ENCODE measurements at places on chromosomes 6 and 20.

DNA sequence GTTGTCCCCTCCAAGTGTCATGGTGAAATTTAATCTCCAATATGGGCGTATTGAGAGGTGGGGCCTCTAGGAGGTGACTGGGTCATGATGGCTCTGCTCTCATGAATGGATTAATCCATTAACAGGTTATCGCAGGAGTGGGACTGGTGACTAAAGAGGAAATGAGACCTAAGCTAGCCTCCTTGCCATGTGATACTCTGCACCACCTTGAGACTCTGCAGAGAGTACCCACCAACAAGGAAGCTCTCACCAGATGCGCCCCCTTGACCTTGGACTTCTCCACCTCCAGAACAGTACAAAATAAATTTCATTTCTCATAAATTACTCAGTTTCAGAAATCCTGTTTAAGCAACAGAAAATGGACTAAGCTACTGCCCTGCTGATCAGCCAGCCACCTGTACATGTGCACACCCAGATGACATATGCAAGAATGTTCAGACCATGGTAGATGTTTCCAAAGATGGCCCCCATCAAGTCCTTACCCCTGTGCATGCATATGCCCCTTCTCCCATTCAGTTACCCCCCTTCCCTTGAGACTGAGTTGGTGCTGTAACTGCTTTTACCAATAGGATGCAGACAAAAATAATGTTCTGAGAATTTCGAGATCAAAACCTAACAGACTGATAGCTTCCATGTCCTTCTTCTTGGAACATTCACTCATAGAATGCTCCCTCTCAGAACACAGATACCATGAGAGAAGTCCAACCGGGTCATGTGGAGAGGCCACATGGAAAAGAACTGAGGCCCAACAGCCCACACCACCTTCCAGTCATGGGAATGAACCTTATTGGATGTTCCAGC lies 28.4 kb downstream of the MAP3K5 start:
- DNase-seq, result no peak

DNA sequence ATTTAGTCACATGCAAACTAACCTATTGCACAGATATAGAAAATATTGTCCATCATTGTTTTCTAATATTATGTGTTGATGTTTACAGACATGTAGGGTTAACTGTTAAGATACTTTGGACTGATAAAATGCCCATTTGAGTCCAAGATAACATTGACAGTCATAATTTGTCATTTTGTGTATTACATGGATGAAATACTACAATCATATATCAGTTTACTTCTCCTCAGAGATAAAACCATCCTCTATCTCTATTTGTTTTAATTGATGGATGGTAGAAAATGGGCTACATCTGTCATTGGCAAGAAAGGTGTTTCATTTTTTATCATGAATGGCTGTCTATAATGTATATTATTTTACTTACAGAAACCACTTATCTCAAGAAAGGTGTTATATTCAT lies 6.2 kb downstream of the EPHA7 start:
- DNase-seq, result no peak

DNA sequence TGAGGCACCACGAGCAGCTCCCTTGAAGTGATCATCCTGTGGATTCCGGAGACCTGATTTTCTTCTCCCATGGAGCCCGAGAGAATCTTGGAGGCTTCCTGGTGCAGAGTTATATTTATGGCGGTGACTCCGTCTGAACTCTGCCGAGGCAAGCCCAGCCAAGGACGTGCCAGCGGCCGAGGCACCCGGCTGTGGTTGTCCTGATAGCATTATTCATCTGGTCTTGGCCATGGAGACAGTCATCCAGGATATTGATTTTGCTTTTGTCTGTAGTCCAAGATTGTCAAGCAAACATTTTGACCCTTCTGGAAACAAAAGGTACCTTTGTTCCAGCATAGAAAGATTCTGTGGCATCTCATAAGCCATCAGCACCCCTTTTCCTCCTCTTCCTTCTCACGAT lies 163.3 kb downstream of the SCML4 start:
- DNase-seq, result no peak

- DNase-seq, result no peak
Measured at GRCh38 chr6:20790032-20790791, 256.0 kb downstream of the CDKAL1 start.

- DNase-seq, result no peak
Measured at GRCh38 chr6:167824591-167825331, 1.9 kb upstream of the AFDN start.

DNA sequence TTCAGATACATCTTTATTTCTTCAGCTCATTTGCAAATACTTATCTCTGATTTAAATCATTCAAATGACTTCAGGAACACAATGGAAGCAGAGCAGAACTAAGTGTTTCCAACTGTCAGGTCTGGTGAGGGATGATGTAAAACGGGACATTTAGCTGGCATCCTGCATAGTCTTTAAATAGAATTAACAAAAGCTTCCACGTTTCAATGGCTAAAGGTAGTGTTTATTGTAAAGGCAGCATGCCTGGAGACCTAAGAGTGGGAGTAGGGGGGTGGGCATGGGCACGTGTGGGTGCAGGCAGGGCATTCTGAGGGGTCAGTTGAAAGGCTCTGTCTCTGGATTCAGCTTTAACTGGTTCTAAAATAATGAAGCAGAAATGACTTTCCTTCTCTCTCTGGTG lies 174.9 kb downstream of the PLCB1 start:
- no peak for DNase-seq

GRCh38 chr20:63017826-63018411 lies 11.2 kb upstream of the BHLHE23 start:
- DNase-seq, result no peak

GRCh38 chr20:61900011-61900944 lies 165.4 kb downstream of the TAF4 start:
- DNase-seq, result no peak

DNA sequence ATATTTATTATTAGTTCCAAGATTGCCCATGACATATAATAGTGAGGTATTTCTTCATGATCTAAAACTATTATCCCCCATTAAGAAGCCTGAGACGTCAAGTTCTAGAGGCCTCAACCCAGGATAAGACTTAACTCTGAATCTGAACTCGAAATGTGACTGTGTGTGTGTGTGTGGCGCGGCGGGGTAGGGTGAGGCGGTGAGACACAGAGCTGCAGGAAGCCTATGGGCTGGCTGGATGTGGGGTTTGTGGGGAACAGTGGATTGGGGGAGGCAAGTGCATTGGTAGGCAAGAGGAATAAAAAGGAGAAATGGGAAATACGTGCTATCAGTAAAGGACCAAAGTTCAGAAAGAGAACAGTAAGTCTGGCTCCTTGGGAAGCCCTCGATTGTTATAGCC lies 66.5 kb upstream of the RNF146 start:
- no peak for DNase-seq

DNA sequence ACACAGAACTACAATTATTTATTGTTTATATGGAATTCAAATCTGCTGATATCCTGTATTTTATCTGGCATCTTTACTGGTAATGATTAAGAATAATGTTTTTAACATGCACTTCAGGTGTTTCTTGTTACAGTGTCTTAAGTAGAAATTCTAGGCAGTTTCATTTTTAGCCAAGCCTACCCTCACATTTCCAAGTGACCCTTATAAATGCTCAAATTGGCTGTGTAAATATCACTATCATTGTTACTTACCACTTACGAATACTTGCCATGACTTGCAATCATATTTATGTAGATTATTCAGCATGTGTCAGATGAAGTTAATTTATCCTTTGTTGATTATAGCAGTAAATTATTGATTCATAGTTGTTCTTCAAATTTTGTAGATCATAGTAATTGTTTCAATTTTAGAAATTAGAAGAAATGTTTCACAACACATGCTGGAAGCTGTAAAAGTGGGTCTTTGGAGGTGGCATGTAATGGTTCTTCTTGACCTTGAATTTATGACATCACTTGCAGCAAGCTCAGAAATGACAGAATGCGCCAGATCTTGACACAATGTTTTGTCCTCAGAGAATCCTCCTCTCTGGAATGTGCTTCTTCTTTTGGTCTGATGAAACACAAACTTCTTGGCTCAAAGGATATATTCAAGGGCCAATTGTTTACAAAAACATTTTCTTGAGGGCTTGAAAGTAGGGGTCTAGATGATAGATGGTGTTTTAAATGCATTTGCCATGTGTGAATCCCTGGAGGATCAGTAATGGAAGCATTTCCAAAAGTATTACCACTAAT lies 471.8 kb downstream of the COL12A1 start:
- no peak for DNase-seq

GRCh38 chr6:125718109-125718508 lies 31.3 kb upstream of the HEY2 start:
- DNase-seq, result no peak

- DNase-seq, result peak; percentile 61
Measured at GRCh38 chr6:35181933-35182612, 31.7 kb upstream of the SCUBE3 start.

GRCh38 chr20:34193051-34193450 lies 48.2 kb upstream of the ASIP start:
- DNase-seq, result no peak

- no peak for DNase-seq
Measured at GRCh38 chr6:165298402-165298801, 11.0 kb downstream of the C6orf118 start.

DNA sequence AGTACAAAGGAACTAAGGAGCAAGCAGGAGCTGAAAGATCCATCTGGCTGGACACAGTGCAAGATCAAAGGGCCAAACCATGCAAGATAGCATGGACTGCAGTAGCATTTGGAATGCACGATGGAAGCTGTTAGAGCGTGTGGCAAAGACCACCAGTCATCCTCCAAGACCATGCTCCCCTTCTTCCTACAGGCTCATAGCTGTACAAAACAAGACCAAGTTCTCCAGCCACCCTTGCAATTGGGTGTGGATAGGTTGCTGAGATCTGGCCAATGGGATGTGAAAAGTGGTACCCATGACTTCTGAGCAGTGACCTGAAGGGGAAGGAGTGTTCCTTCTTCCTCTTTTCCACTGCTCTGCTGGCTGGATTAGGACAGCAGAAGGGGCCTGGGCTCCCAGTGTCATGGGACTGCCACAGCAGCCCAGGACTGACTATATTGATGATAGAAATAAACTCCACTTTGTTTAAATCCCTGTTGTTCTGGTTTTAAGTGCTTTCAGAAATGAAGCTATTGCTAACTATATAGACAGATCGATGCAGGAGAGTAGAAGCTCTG lies 64.9 kb downstream of the SLC22A23 start:
- no peak for DNase-seq

DNA sequence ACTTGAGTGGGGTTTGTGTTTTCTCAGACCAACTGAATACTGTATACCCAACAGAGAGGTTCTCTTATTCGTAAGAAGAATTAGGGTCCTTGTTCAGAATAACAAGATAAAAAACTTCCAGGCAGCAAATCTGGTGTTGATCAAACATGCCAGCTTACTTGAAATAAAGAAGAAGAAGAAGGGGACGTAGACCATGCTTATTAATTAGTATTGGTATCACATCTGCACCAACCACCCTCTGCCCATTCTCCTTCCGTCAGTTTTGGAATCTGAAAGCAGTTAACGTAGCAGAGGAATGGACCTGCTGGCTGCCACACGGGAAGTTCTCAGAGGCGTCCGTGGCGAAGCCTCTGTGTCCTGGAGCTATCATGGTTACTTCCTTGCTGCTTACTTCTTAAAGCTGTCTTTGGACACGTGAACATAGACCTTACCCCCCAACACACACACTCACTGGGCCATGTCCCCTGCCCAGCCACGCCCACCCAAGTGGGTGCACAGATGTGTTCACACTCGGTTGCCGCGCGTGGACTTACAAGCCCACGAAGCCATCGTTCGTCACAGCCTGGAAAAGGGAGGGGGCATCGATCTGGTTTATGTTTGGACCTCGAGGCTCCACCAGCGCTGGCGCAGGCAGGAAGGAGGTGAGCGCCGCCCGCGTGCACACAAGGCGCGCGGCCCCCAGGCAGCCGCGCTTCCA lies 4.1 kb upstream of the DLL1 start:
- DNase-seq, result peak; percentile 66

DNA sequence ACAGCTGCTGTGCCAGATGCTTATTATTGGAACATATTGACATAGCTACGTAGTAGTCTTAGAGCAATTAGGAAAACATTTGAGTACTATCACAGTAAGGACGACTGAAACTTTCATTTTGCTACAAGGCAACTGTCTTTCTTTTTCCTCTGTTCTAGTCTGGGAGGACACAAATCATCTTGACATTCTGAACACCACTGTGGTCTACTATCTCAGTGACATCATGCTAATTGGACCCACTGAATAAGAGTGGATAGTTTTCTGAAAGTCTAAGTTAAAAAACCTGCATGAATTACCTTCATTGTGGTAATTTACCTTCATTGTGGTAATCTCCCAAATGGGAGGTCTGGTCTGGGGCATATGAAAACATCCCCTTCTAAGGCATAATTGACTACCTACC lies 163.3 kb upstream of the MOCS1 start:
- DNase-seq, result no peak

GRCh38 chr6:135183532-135184440 lies 2.7 kb downstream of the MYB start:
- DNase-seq, result peak; percentile 80

DNA sequence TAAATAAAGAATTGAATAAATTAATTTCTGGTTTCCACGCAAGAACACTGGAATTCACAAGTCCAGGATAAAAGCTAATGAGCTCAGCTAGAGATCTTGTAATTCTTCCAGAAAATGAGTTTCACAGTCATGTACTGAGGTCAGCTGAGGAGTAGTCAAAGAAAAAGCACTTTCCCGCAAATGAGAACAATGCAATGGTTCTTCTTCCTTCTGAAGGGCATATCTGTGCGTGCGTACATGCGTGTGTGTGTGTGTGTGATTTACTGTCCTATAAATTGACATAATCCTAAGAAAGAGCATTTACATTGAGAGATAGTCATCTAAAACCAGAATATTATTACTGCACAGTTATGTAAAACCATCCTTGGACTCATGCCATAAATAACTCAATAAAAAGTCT lies 968.9 kb upstream of the EYS start:
- no peak for DNase-seq

DNA sequence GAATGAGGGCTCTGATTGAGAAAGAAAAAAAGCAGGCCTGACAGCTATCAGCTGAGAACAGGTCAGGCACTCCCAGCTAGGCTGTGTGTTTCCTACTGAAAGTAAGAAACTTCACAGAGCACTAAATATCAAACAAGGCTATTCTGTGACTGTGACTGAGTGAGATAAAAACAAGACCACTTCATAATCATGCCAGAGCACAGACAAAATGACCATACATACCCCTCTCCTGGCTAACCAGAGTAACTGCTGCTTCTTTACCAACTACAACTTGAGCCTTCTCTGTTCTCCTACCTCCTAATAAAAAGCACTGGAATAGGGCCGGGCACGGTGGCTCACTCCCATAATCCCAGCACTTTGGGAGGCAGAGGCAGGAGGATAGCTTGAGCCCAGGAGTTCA lies 6.8 kb upstream of the BTN1A1 start:
- DNase-seq, result no peak

DNA sequence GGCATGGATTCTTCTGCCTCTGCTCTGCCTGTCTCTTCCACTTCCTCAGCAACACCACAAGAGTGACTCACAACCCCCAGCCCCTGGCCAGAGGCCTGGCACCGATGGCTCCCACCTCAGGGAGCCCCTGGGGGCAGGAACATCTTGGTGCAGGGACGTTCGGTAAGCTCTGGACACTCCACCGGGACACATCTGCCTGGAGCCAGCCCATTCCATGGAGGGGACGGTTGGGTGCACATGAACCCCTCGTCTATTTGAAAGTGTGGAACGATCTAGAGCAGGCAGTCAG lies 246.5 kb downstream of the ERMARD start:
- no peak for DNase-seq

All from ELF-1 (cell line).